ENCODE measurements at places on chromosomes 12 and 14.

- DNase-seq = no peak
Observed at GRCh38 chr12:7160183-7160582, 29.3 kb upstream of the PEX5 start.

GRCh38 chr12:4356041-4356327 is 23.5 kb downstream of the FGF23 start:
- DNase-seq = peak; percentile 3

DNA sequence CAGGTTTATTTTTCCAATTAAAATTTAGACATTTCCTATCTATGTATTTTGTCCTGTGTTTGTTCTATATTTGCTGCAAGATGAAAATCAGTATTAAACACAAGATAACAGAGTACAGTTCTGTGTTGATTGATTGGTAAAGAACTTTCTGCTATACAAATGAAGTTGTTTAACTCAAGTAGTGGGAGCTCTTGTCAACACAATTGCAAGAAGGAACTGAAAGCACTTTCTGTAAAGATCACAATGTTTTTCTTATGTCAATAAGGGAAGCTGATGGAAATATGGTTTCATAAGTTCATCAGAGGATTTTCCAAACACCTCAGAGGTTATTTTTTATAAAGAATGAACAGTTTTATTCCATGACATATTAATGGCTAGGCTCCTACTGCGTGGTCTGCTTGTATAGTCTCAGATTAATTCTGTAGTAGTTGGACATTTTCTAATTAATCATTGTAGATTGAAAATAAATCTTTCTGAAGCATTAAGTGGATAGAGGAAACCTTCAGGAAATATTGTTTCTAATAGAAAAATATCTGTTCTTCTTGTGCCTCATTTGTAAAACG is 379.5 kb downstream of the LRFN5 start:
- DNase-seq = no peak

DNA sequence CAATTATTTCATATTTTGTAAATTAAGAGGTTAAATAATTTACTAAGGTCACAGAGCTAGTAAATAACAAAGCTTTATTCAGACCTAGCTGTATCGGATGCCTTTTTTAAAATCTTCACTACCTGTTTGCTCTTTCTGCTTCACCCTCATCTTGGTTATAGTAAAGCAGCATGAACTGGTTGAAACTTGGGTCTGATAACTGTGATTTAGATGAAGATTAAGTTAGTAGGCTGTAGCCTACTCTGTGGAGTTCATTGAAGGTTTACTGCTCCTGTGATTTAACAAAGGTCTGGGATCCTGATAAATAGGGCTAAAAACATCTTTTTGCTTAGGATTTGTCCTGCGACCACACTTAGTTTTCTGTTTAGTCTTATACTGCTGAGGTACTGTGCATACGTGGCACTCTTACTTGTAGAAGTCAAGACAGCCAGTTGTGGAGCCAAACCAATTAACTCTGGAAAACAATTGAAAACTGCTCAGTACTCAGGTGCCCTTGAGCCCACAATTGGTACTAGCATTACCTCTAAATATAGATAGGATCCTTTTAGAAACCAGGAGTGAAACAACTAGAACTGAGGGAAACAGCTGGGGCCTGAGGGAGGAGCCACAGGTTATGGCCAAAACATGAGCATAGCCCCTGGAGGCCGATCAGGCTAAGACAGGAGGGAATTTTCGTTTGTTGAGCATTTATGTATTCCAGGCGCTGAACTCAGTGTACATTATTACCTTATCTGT is 2.3 kb downstream of the SPATS2 start:
- DNase-seq = peak; percentile 55

- peak; percentile 36 for DNase-seq
Observed at GRCh38 chr12:6735448-6736191, 11.8 kb downstream of the COPS7A start.

DNA sequence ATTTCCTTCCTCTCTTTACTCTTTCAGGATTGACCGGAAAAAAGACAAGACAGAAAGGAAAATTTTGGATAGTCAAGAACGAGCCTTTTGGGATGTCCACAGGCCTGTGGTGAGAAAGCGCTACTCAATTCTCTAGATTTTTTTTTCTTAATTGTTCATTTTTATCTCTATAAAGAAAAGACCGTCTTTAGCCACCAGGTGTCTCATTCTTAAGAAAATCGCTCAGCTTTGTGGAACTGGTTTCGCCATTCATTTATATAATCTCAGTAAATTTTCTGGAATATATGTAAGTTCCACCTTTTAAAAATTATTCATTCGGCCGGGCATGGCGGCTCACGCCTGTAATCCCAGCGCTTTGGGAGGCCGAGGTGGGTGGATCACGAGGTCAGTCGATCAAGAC is 421.1 kb downstream of the DPF3 start:
- no peak for DNase-seq

- no peak for DNase-seq
Observed at GRCh38 chr12:105047308-105047707, 37.0 kb downstream of the ALDH1L2 start.

DNA sequence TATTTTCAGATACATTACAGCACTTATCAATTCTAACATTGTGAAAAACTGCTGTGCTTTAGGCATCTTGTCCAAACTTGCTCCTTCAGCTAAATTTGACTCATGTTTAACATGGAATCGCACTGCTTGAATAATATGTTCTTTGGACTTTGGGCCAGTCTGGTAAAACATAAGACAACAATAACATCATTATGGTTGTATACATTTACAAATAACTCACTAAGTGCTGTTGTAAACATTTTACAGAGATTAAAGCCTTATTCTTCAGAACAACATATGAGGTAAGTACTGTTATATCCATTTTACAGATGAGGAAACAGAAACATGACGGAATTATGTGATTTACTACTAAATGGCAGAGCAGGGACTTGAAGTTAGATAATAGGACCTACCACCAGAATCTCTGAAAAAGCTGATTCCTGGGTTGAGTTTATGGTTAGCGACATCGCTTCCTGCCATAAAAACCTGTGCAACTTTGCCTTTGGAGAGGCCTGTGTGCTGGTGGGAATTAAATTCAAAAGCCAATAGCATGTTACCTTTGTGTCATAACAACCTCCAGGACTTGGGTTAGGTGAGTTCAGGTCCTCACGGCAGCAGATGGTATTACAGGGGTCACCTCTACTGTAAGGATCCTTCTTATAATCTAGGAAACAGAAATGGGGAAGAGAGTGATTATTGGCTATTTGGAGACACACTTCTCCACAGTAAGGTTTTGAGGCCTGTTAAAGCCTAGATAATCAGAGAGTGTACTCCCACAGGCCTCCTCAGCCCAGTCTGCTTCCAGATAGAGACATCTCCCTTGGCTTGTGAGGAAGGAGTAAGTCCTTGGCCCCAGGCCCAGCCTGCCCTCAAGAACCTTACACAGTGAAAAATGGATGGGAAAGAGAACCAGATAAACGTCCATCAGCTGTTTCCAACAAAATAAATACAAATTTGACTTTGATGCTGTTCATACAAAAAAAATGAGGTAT is 61.8 kb downstream of the PLBD1 start:
- DNase-seq = no peak

GRCh38 chr12:67018105-67018504 is 251.1 kb upstream of the CAND1 start:
- DNase-seq = no peak

GRCh38 chr14:48563489-48563888 is 888.1 kb upstream of the MDGA2 start:
- DNase-seq = no peak

- DNase-seq = peak; percentile 82
Observed at GRCh38 chr12:122080149-122081082, 1.9 kb downstream of the MLXIP start.
